ENCODE measurements at places on chromosomes 5 and 9.

DNA sequence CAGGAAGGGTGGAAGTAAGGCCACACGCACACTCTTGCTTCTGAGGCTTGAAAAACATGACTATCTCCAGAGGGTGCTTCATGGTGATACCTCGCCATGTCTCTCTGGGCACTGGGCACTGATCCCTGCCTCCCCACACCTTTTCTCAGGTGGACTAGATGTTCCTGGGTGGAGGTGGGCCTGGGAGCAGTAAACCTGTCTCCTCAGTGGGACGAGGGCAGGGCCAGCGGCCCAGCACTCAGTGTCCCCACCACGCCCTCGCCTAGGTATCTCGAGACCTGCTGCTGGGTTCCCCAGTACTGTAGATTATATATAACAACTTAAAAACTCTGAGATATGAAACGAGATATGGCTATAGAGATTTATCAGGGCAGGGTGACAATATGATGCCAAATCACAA lies 5.6 kb downstream of the IFNA13 start:
- no peak for DNase-seq

- DNase-seq = no peak
These were observed 66.7 kb upstream of the CAST start for GRCh38 chr5:96595300-96596090.

GRCh38 chr5:145484158-145484557 lies 351.0 kb downstream of the PRELID2 start:
- no peak for DNase-seq

DNA sequence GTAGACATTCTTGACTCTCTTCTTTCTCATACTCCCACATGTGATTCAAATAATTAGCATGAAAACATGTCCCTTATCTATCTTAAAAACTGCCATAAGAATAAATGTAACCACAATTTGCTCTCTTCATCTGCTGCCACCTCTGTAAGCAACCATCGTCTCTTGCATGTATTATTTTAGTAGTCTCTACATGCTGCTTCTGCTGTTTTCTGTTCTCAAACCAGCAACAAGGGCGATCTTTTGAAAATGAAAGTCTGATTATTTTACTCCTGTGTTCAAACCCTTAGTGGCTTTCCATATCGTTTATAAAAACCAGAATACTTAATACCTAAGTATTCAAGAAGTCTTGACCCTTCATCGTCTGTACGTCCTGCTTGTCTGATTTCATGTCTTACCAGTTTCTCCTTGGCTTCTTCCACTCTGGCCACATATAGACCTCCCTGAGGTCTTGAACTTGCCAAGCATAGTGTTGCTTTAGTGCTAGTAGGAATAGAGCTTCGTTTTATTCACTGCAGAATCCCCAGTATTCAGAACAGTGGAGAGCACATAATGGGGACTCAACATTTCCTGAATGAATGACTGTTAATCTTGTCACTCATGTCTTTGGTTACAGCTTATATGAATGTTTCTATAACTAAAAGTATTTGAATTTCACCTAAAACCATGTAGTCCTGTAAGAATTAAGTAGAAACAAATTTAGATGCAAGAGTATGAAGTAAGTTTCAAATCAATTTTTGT lies 10.6 kb downstream of the CDC42SE2 start:
- DNase-seq = no peak

- no peak for DNase-seq
These were observed 79.7 kb downstream of the ALDH7A1 start for GRCh38 chr5:126515337-126515736.

DNA sequence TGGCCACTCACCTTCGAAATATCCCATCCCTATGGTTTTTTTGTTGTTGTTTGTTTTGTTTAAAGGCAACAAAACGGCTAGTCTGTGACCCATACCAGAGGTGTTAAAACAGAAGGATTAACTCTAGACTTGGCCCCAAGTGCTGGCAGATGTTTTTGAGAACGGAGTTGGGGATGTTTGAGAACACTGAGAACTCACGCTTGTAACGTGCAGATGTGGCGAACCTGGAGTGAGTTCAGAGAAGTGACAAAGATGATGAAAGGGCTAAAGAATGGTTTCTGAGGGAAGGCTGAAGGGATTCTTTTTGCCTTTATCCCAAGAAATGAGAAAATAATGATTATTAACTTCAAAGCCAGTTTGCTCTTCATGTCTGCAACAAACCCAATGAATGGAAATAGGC lies 286.5 kb downstream of the ZNF608 start:
- no peak for DNase-seq

GRCh38 chr5:141848744-141849414 lies 29.3 kb downstream of the PCDH1 start:
- no peak for DNase-seq
